HFF-Myc (cell line): ENCODE measurements at places on chromosomes 13 and 19.

DNA sequence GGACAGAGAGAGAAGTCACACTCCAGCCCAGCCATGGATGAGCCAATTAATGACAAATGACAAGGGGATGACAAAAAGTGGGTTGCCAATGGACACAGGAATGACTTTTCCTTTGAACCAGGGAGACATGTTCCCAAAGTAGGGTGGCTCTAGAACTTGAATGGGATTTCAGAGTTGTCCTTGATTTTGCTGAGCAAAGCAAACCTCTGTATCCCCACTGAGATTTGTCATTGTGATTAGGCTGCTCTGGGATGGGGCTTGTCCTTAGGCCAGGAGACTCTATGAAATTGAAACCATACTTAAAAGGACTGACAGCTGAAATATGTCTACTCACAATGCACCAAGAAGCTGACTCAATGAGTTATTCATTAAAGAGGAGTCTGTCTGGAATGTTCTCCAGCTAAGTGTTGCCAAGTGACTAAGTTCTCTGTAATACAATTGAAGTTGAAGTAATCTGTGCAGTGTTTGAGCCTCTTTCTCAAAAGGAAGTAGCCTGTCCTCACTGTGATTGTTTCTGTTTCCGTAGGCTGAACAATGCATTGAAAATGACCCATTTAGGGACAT lies 69.0 kb upstream of the PCDH9 start:
- no peak for DNase-seq

- DNase-seq, result no peak
Observed at GRCh38 chr19:47429140-47429793, 9.9 kb upstream of the MEIS3 start.

- no peak for DNase-seq
Observed at GRCh38 chr19:8501516-8501915, 924 bp downstream of the PRAM1 start.

GRCh38 chr13:99196466-99197116 lies 4.1 kb upstream of the UBAC2 start:
- no peak for DNase-seq

DNA sequence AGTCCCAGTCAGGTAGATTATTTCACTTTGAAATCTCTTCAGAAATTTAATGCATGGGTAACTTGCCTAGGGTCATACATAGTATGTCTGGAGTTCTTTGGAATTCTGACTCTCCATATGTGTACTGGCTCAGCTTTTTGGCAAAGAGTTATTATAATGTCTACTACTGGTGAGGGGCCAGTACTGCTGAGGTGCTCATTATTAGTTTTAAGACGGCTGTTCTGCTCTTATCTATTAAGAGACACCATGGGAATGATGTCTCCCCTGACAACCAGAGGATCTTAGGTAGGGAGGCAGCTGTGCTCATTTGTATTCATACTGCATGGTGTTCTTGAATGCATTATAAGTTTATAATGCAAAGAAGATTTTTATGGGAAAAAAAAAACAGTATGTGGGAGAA lies 184.1 kb downstream of the RGCC start:
- DNase-seq, result no peak

GRCh38 chr13:95524264-95524901 lies 28.1 kb upstream of the CLDN10 start:
- no peak for DNase-seq

DNA sequence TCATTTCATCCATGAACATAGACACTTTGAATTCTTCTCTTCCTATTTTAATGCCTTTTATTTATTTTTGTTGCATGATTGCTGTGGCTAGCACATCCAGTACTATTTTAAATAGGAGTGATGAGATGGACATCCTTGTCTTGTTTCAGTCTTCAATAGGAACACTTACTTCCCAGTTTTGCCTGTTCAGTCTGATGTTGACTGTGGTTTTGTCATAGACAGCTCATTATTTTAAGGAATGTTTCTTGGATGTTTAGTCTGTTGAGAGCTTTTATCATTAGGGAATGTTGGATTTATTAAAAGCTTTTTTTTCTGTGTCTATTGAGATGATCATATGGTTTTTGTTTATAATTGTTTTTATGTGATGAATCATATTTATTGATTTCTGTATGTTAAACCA lies 586.6 kb downstream of the SLITRK1 start:
- DNase-seq, result no peak

DNA sequence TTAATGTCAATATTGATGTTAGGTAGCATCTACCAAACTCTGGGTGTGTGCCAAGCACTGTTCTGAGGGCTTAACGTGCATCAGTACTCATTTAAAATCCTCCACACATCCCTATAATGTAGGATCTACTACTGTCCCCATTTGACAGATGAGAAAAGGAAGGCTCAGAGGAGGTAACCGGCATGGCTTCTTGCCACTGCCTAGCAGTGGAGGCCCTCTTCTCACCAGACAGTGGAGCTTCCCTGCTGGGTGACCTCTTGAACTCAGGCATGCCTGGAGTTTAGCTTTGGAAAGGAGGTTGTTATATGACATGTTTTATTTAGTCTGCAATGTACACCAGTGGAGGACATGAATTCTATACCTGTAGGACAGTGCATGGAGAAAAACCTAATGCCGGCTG lies 2.1 kb downstream of the SPATA13 start:
- DNase-seq, result no peak

- no peak for DNase-seq
Observed at GRCh38 chr19:31992750-31993149, 352.7 kb upstream of the ZNF507 start.

- DNase-seq, result no peak
Observed at GRCh38 chr13:22468045-22468444, 712.7 kb upstream of the SGCG start.

- no peak for DNase-seq
Observed at GRCh38 chr13:66967811-66968597, 262.1 kb downstream of the PCDH9 start.

- no peak for DNase-seq
Observed at GRCh38 chr13:30711375-30711774, 24.0 kb upstream of the ALOX5AP start.

- no peak for DNase-seq
Observed at GRCh38 chr13:113886561-113887112, 22.8 kb upstream of the GAS6 start.

GRCh38 chr13:84431646-84432045 lies 549.4 kb upstream of the SLITRK1 start:
- DNase-seq, result no peak

DNA sequence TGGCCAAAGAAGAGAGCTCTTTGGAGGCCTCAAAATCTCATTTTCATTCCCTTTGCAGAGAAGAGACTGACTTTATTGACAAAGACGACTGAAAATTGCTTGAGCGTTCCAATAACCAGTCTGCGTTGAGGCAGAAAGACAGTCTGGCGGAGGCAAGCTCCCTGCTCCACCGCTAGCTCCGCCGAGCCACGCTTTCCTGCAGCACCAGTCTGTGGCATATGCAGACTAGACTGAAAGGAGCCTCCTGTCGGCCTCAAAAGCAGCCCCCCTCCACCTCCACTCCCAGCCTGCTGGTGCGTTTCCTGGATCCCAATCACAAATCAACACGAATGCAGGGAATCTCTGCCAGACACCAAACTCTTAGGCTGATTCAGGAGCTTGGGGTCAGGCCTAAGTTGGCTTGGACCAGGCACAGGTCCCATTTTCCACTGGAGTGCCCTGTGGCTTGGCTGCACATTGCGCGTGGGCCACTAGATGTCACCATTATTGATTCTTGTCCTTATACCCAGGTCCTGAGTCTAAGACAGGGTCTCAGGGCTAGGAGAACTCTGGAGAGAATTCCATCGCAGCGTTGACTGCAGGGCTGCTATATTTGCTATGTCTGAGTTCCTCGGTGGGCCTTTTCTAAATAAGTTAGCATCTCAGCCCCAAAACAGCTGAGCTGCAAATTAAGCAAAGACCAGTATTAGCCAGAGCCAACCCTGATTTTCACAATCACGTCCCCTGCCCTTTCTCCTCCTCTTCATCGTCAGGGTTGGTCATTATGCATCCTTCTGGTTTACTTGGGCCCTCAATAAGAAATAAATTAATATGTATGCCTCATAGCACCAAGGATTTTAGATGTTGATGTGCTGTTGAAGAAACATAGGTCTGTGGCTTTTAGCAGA lies 5.2 kb upstream of the ZNF507 start:
- no peak for DNase-seq

GRCh38 chr19:18117364-18117691 lies 19.8 kb downstream of the MAST3 start:
- DNase-seq, result no peak

- peak; percentile 4 for DNase-seq
Observed at GRCh38 chr13:74040200-74040599, 94.0 kb downstream of the KLF12 start.

DNA sequence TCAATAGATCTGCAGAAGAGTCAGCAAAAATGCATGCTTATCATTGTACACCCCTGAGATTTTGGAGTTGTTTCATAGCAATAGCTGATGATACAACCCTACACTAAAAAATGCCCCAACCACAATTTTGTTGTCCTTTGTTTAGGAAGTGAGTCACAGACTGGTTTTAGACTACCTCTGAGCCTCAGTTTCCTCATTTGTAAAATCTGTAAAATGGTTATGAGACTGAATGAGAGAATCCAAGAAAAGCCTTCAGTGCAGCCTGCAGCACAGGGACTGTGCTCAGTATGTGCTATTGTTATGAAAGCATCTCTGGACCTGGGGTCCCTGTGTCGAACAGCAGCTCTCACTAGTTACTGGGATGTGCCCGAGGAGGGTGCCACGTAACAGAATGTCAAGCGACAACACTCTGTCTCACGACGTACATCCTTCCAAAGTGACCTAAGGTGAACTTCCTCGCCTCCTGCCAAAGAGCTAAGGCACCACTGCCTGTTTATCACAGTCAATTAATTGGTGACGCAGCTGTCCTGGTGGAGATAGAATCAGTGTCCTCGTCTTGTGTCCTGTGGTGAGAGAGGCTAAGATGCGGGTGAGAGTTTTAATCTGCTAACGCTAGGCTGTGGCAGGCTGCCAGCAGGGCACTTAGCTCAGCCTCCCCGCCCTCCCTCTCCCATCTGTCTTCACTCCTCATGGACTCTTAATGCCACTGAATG lies 18.1 kb downstream of the DHRS12 start:
- peak; percentile 70 for DNase-seq

DNA sequence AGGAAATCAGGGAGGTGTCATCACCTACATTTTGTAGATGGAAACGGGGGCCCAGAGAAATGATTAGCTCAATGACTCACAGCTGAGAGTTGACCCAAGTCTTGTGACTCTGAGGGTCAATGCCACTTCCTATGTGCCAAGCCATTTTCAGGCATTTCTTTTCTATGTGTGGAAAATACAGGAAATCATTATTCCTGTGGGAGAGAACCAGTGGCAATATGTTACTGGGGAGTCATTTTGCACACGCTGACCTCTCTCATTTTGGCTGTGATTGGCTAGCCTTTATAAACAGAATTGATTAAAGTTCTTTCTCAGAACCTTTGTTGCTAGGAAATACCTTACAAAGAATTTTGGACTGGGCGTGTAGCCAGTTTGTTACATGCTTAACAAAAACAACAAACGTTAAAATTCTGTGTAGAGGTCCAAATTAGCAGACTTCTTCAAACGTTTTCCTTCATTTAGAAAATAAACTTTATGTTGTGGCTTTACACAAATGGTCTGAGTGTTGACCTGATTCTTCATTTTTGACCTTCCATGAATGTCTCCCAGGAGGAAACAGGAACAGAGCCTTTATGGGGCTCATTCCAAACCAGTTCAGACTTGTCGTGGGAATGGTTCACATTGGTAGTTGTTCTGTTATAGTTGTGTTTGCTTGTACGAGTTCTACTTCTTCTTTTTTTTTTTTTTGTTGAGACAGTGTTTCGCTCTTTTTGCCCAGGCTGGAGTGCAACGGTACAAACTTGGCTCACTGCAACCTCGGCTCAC lies 11.4 kb downstream of the PCCA start:
- no peak for DNase-seq

GRCh38 chr19:55472463-55472862 lies 4.0 kb upstream of the ZNF628 start:
- DNase-seq, result no peak

DNA sequence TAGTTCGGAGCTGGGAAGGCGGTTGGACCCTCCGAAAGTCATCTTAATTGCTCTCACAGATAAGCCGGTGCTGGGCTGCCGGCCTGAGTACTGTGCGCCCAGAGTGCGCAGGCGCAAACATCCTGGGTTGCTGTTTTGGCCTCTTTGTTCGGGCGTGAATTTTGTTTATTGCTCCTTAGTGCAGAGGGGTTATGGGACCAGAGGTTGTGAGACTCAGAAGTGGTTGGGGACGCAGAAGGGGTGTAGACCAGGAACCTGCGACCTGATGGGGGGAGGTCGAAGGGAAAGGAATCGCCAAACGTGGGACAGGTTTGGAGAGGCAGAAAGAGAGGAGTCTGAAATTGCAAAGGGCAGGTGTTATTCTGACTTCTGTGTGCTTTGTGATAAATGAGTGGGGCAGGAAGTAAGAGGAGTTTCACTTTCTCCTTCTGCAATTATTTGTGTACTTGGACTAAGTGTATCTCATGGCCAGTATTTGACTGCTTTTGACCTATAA lies 607 bp upstream of the ZNF566 start:
- DNase-seq, result peak; percentile 89

- DNase-seq, result no peak
Observed at GRCh38 chr19:35054626-35055025, 13.1 kb downstream of the HPN start.

- DNase-seq, result no peak
Observed at GRCh38 chr13:50668049-50668448, 175.4 kb downstream of the DLEU7 start.

DNA sequence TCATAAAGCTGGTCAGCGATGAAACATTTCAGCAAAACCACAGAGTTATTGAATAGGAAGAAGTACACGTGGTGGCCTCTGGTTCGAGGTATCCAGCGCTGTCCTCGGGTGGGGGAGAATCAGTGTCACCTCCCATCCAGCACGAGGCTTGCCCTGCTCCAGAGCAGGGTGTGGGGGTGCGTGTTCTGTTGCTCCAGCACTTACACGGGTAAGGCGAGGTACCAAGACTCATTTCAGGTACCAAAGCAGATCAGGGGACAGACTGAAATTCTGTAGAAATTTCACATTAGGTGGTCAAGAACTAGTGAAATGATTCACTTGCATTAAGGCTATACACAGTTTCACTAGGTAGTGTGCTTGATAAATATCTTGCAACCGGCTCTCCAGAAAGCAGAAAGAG lies 164.2 kb upstream of the SOX1 start:
- no peak for DNase-seq

GRCh38 chr13:104460554-104460953 lies 1394.3 kb upstream of the SLC10A2 start:
- no peak for DNase-seq

DNA sequence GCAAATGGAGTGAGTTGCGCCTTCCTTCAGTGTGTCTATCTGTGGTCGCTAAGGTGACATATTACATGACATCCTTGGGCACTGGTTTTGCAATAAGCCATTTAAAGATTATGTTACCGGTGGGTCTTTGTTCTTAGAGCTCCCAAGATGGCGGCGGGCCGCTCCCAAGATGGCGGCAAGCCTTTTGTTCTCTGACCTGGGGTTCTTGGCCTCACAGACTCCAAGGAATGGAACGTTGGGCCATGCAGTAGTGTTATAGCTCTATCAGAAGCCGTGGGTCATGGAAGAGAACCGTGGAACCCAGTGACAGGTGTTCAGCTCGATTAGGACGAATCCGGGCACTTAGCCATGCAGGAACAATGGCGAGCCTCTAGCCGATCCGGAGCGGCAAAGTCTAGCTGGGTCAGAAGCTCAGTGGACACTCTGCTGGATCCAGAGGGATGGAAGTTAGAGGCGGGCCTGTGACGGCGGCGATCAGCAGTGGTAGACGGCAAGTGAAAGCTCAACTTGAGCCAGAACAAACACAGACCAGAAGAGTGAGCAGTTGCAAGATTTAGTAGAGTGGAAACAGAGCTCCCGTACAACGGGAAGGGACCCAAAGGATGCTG lies 188.6 kb downstream of the TEX29 start:
- DNase-seq, result no peak

GRCh38 chr19:14005349-14006084 lies 603 bp downstream of the RFX1 start:
- DNase-seq, result no peak

GRCh38 chr19:44943801-44944249 lies 1.8 kb downstream of the APOC4 start:
- DNase-seq, result no peak
